ENCODE measurements at places on chromosomes 7 and 10.

DNA sequence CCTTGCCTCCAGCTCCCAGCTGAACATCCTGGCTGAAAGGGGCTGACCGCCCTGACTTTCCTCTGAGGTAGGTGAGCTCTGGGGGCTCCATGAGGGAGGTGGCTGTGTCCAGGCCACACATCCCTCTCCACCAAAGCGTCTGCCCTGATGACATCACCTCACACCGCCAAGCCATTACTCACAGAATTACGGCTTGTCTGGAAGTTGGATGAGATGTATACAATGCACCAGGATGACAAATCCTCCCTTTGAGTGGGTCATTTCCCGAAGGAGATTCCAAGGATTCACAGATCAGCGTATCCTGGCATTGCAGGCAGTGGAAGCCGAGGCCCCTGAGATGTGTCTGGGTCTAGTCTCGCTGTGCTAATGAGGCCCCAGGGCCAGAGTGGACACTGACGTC lies 15.1 kb upstream of the RET start:
- DNase-seq: no peak

GRCh38 chr10:17418249-17418648 lies 36.1 kb downstream of the ST8SIA6 start:
- no peak for DNase-seq

- DNase-seq: no peak
These were observed 851 bp downstream of the AKR1E2 start for GRCh38 chr10:4826792-4827324.

DNA sequence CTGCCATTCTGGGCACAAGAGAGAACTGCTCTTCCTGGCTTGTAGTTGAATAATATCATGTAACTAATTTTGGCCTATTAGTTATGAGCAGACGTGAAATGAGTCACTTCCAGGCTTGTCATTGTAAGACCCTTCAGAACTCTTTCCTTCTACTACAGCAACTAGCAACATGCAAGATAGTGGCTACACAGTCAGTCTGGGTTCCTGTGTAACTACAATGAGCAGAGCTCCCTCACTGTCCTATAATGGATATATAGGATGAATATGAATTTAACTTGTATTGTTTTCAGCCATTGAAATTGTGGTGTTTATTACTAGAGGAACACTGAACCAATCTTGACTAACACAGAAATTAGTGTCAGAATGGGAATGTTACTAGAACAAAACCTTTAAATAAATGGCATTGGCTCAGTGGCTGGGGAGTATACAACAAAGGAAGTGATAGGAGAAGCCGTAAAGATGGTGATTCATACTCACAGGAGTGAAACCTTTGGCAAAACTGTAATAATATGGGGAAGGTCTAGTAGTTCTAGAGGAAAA lies 2.9 kb upstream of the MTPN start:
- no peak for DNase-seq

DNA sequence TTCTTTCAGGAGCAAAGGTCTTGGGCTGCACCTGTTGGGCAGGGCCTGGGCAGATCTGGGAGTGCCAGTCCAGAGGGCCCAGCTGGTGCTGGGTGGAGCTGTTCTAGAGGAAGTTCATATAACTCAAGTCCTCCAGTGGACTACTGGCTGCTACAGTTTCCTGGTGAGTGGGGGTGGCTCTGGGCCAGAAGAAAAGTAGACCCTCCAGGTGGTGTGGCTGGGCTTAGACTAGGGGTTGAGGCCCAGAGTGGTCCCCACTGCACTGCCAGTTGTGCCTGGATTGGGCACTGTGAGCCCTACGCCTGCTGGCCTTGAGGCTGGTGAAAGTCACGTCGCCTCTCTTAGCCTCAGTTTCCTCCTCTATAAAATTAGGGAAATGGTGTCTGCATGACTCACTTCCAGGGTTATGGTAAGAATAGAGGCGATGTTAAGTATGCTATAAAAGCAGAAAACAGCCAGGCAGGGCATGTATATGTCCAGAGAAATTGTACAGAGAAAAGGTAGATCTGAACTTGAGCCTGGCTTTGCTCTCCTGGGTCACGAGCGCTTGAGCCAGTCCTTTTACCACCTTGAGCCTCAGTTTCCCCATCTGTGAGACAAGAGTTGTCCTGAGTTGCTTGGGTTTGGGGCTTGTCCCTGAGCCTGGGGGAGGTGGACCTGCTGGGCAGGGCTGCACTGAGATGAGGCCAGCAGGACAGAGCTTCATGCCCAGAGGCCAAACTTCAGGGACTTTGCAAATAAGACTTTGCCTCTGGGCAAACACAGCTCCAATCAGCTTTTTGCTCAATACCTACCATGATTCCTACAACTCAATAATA lies 3.8 kb upstream of the CLDN3 start:
- DNase-seq: no peak

- no peak for DNase-seq
These were observed 205.4 kb upstream of the YAE1 start for GRCh38 chr7:39360766-39361165.

- no peak for DNase-seq
These were observed 118.9 kb downstream of the GATA3 start for GRCh38 chr10:8173243-8173865.

GRCh38 chr10:103499881-103500280 lies 6.4 kb downstream of the NEURL1 start:
- no peak for DNase-seq
